NCI-H1092 (cell line): ENCODE measurements at places on chromosomes 12 and 14.

DNA sequence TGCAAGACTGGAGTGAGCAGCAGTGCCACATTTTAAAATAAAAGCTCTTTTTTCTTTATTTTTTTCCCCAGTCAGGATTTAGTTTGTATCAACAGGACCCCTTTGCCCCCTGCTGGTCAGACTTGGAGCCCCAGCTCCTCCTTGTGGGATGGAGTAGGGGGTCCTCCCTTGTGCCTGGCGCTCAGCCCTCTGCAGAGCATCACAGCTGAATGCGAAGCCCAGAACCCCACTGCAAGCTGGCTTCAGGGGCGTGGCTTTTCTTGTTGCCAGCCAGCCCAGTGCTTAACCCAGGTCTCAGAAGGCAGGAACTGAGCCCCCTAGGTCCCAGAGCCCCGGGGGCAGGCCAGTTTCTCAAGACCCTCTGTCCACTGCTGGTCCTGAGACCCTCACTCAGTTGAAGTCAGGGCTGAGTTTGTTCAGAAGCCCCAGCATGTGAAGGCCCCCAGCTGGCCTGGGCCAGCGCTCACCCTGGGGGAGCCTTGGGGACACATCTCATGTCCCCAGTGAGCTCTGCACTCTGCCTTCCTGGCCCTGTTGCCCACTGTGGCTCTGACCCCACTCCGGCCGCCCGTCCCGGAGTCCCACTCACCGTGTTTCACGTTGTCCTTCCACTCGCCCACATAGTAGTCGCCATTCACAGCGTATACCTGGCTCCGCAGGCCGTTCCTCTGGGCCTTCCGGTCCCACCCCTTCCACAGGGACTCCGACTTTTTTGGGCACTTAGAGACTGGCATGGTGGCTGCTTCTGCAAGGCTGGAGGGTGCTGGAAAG lies 519 bp downstream of the MORN3 start:
- no peak for DNase-seq

DNA sequence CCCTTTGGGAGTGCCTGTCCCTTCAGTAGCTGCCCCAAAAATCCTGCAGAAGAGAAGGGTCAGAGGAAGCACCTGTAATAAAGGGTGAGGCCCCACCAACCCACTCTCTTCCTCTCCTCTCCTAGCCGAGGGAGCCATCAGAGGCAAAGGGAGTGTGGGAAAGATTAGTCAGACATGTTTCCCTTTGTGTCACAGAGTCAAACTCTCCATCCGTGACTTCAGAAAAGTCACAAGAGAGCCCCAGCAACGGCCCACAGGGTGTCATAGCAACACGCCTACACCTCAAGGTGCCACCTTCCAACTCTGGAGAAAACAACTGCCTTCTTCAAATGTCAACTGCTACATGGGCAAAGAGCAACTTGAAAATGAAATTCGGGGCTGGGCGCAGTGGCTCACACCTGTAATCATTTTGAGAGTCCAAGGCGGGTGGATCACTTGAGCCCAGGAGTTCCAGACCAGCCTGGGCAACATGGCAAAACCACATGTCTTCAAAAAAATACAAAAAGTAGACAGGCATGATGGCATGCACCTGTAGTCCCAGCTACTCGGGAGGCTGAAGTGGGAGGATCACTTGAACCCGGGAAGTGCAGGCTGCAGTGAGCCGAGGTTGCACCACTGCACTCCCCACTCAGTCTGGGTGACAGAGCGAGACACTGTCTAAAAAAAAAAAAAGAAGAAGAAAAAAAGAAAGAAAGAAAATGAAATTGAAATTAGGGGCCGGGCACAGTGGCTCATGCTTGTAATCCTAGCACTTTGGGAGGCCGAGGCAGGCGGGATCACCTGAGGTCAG lies 17.7 kb upstream of the CD27 start:
- DNase-seq, result no peak

DNA sequence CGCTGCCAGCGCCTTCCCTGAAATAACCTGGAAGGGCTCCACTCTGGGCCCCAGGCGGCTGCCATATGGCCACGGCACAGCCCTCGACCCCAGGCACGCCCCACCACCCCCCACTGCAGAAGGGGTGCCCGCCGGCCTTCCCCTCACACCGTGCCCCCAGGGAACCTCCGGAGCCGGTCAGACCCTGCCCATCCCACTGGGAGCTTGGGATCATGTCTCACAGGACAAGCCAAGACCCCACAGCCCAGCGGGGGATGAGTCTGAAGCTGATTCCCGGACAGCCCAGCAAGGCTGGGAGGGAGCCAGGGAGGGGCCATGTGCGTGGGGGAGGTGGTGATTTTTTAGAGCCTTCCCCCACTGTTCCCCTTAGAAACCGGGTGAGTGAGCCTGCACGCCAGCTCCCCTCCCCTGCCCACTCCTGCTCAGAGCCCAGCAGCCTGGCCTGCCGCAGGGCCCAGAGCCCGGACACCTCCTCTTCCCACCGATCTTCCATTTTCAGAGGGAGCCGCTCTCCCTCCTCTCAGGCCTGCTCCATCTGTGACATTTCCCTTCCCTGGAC lies 1.4 kb downstream of the RIMBP2 start:
- DNase-seq, result no peak

DNA sequence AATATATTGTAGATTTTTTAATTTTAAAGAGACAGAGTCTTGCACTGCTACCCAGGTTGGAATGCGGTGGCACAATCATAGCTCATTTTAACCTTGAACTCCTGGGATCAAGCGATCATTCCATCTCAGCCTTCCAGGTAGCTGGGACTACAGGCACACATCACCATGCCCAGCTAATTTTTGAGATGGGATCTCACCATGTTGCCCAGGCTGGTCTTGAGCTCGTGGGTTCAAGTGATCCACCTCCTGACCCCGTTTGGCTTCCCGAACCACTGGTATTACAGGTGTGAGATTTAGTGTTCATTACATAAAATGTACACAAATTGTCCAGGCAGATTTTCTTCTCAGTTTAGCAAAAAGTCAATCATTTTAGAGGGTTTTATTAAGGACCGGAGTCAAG lies 13.6 kb downstream of the SNX6 start:
- DNase-seq, result no peak
